ENCODE measurements at places on chromosomes 2 and 18.

DNA sequence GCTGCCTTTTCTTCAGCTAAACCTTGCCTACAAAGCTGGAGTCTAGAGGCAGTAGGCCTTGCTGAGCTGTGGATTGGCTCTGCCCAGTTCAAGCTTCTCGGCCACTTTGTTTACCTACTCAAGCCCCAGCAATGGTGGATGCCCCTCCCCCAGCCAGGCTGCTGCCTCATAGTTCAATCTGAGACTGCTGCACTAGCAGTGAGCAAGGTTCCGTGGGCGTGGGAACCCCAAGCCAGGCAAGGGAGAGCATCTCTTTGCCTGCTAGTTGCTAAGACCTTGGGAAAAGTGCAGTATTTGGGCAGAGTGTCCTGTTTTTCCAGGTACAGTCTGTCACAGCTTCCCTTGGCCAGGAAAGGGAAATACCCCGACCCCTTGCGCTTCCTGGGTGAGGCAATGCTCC lies 68.9 kb downstream of the VAPA start:
- no peak for DNase-seq

GRCh38 chr2:199581408-199581807 lies 123.7 kb upstream of the SATB2 start:
- DNase-seq: no peak

GRCh38 chr18:44837482-44838180 lies 156.9 kb downstream of the SETBP1 start:
- DNase-seq: no peak

DNA sequence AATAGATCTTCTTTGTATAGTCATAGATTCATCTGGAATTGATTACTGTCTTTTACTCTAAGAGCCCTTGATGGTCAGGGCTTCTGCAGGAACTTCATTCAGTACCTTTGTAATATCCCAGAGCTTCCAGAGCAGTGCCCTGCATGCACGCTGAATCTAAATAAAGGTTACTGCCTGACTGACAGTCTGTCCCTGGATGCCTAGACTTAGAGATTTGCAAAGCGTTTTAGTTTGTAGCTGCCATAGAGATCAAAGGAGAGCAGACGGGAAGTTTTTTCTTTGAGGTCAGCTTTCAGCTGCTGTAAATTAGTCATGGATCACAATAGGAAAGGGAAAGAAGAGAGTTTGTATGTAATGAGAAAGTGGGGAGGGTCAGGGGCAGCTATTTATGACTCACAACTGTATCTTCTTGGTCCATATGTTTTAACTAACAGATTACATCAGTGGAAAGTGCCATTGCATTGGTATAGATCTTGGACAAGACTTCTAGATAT lies 45.2 kb upstream of the NYAP2 start:
- peak; percentile 92 for DNase-seq

DNA sequence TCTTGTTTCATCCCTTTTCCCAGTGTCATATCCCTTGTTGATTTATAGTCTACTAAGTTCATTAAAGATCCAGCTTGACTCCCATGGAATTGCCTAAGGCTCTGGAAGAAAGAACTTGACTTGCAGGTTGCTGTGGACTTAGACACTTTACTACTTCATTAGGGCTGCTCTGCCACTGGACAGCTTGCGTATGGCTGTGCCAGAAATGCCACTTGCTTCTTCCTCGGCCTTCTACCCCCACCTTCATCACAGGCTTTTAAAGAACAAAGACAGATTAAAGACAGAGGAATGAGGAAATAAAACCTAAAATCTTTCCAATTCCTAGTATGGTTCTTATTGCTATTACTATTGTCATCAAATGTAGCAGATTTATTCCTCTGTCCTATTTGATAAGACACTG lies 591.7 kb downstream of the BCL11A start:
- no peak for DNase-seq

GRCh38 chr2:173953047-173953424 lies 12.1 kb downstream of the SP3 start:
- DNase-seq: no peak

DNA sequence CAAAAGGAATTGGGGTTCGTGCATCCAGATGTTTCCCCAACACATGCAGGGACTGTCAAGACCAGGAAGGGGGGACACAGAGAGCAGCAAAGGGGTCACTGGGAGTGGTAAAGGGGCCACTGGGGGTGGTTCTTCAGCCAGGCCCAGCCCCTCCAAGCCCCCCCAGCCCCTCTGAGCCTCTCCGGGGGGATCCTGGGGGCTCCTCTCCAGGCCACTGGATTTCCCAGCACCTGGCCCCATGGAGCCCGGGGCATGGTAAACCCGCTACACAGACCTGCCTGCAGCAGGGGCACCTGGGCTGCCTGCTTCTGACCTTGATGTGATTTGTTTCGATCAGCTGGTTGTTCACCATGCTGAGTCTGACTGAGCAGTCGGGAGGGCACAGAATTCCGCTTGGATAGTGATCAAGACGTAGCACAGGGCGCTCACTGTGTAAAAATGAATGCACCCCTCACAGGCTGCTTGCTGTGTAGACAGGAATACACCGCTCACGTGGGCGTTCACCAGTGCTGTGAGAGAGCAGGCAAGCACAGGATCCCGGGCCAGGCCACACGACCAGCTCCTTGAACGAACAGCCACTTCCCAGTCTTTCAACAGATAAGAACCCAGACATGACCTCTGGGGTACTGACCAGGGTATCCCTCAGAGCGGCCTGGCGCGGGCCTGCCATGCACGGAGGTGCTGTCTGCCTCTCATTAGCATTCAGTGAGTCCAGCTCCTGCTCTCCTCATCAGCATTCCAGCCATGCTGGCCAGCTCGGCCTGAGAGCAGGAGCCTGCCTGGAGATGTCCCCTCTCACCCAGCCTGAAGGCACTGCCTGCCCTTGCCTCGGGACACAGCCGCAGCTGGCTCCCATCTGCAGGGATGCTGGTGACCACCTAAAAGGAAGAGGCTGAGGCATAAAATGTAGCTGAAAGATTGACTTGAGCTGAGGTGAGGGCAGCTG lies 73.3 kb upstream of the OTOS start:
- DNase-seq: no peak

- DNase-seq: no peak
Observed at GRCh38 chr2:18792226-18792629, 202.9 kb upstream of the NT5C1B start.

DNA sequence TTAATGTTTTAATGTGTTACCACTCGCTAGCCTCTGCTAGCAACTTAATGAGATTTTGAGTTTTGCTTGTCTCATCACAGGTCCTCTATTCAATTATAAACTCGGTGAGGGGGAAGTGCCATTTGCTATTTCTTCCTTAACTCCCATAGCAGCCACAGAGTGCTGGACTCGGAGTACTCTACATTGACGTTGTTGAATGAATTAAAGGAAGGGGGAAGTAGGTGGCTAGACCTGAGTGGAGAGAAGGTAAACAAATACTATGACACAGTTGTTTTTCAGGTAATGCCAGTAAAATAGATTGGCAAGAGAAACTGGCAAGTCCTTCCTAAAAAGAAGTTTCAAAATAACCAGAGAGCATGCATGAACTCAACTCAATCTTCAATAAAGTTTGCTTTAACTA lies 339.3 kb downstream of the HRH4 start:
- DNase-seq: no peak
